ENCODE measurements at places on chromosomes 16 and 17.

- no peak for DNase-seq
Measured at GRCh38 chr17:78899361-78900260, 3.4 kb downstream of the CEP295NL start.

DNA sequence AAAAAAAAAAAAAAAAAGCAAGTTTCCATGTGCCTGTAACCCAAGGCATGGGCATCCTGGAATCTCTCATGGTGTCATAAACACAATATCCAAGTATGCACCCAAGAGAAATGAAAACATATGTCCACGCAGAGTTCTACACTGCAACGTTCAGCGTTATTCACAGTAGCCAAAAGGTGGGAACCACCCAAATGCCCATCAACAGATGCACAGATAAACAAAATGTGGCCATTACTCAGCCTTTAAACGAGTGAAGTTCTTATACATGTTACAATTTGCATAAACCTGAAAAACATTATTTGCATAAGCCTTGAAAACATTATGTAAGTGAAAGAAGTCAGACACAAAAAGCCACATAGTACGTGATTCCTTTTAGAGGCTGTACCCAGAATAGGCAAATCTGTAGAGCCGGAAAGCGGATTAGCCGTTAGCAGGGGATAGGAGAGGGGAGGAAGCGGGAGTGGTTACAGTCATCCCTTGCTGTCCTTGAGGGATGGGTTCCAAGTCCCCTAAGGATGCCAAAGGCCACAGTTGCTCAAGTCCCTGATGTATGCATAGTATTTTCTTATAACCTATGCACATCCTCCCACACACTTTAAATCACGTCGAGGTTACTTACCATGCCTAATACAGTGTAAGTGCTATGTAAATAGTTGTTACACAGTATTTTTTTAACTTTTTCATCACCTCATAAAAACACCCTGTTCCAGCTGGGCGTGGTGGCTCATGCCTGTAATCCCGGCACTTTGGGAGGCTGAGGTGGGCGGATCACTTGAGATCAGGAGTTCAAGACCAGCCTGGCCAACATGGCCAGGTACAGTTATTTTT lies 47.3 kb upstream of the DNAH17 start:
- no peak for DNase-seq

DNA sequence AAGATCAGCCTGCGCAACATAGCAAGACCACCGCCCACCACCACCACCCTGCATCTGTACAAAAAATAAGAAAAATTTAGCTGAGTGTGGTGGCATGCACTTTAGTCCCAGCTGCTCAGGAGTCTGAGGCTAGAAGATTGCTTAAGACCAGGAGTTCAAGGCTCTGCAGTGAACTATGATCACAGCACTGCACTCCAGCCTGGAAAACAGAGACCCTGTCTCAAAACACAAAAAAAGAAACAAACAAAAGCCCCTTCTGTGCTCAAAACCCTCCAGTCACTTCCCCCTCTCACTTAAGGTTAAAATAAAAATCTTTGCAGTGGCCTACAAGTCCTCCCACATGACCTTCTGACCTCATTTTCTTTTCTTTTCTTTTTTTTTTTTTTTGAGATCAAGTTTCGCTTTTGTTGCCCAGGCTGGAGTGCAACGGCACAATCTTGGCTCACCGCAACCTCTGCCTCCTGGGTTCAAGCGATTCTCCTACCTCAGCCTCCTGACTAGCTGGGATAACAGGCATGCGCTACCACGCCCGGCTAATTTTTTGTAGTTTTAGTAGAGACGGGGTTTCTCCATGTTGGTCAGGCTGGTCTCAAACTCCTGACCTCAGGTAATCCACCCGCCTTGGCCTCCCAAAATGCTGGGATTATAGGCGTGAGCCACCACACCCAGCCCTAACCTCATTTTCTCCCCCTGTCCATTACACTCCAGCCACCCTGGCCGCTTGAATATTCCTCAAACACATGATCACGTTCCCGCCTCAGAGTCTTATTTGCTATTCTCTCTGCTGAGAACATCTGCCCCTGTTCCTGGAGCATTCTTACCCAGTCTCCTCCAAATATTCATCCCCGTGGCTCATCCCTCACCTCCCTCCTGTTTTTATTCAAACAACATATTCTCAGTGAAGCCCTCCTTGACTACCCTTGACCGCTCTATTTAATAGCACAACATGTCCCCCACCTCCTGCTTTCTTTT lies 126.6 kb upstream of the MED13 start:
- no peak for DNase-seq

DNA sequence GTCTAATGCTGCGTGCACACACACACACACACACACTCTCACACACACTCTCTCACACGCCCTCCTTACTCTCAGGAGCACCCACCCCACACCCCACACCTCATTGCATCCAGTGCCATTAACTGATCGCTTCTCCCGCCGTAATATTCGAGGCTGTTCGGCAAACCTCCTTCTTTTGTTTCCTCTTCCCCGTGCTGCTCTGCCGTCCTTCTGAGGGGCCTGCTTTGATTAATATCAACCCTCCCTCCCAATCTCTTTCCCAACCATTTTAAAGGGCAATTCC lies 156.2 kb upstream of the TNRC6C start:
- DNase-seq = peak; percentile 54

- DNase-seq = peak; percentile 50
Measured at GRCh38 chr17:42667088-42667951, 8.2 kb downstream of the TUBG2 start.

DNA sequence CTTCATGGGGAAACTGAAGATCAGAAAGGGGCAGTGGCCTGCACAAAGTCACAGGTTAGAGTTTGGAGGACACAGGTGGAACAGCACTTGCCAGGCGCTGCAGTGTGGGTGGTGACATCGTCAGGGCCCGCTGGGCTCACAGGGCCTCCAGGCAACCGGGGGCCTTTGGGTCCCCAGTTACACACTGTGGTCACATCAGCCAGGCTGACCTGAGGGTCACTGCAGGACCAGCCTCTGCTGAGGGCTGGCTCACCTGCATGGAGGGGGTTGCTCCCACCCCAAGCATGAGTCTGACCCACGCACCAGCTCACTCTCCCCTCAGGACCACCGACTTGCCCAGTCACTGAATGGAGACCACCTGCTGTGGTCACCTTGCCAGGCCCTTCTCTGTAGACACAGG lies 17.0 kb downstream of the FOXN1 start:
- DNase-seq = no peak

DNA sequence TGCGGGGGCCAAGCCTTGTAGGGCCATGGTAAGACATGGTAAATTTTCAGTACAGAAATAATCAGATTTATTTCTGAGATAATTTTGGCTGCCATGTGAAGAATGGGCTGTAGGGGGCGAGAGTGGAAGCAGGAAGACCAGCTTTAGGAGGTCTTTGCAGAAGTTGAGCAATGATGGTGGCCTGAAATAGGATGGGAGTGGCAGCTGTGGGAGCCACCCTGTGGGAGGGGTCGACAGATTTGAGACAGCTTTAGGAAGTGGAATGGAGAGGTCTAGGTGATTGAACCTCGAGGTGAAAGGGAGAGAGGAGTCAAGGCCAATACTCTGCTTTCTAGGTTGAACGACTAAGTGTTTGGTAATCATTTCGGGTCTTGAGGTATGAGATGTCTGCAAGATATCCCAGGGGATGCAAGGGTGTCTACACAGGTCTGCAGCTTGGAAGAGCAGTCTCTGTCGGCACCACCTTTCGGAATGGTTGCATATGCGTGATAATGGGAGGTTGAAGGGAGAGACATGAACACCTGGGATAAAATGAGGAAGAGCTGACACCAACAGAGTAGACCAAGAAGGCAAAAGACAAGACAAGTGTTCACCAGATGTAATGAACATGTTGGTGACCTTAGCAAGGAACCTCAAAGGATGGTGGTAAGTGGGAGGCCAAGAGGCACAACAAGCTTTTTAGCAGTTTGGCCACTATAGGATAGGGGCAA lies 4.2 kb upstream of the ATXN7L3 start:
- DNase-seq = peak; percentile 71

DNA sequence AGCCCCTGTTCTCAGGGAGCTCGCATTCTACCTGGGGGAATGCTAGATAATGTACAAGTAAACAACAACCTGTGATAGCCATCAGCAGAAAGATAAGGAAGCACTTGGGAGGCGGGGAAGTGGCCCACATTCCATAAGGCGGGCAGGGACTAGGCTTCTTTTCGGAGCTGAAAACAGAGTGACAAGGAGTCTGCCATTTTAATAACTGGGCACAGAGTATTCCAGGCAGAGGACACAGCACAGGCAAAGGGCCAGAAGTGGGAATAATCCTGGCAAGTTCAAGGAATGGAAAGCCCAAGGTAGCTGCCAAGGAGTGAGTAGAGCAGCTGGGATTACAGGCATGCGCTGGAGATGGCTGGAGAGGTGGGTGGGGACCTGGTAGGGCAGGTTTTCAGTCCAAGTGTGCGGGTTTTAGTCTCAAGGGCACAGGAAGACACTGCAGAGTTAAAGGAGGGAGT lies 24.3 kb downstream of the USP43 start:
- no peak for DNase-seq

GRCh38 chr17:38322897-38323296 lies 20.9 kb downstream of the GPR179 start:
- no peak for DNase-seq

- no peak for DNase-seq
Measured at GRCh38 chr16:2191446-2191706, 5.0 kb downstream of the CASKIN1 start.

DNA sequence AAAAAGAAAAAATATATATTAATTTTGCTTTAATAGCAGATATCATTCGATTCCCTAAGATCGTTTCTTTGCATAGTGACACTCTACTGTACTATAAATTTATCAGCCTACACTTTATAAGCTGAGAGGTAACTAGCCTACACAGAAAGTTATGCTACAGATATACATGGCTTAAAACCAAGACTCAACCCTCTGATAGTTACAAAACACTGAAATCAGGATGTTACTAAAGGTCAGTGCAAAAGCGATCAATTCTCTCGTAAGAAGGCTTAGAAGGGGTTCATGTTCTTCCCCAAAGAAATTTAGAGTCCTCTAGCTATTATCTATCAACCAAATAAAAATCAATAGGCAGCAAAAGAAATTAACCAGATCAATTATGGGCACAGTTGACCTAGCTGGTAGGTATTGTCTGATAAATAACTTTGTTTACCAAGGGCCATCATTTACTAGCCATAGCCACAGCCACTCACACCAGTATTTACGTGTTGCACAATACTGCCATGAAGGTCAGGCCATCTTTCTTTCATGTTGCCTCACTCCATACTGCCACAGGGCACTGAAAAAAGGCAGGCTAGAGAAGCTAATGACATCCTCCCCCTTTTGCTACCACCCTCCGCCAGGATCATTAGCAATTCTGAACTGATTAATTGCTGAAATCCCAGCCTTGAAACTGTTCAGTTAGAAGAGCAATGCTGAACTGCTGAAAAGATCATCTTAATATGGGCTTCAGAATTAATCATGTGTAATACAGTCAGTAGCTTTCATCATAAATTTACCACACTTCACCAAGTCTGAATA lies 43.7 kb downstream of the RND2 start:
- DNase-seq = no peak

GRCh38 chr16:27174798-27175197 lies 28.5 kb upstream of the KDM8 start:
- DNase-seq = no peak

DNA sequence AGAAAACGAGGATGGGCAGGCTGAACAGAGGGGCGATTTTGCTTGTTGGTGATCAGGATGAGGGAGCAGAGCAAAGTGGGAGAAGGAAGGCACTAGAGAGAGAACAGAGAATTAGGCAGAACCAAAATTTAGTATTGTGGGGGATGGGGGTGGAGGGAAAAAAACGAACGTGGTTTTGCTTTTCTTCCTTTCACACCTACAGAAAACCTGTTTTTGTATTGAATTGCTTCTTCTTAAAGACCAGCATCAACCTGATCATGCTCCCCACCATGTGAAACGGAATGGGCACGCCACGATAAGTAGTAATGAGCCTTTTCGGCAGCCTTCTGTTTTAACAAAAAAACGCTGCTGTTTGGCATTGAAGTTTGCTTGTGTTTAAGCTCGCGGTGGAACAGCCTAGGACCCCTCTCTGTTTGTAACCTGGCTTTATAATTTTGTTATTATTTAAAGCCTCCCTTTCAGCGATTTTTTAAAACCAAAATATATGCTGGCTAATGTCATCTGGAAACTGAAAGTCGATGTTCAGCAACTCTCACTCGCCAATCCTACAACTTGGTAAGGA lies 36.8 kb downstream of the ERCC4 start:
- no peak for DNase-seq

GRCh38 chr16:80804526-80805383 lies at the start of gene CDYL2:
Gene CDYL2, minus strand, starts transcription at chr16:80804598. Its CDS starts 425 bp downstream, at chr16:80804173.
- DNase-seq = peak; percentile 48

Measured in NCI-H69 (cell line).